ENCODE measurements at places on chromosomes 13 and 19.

DNA sequence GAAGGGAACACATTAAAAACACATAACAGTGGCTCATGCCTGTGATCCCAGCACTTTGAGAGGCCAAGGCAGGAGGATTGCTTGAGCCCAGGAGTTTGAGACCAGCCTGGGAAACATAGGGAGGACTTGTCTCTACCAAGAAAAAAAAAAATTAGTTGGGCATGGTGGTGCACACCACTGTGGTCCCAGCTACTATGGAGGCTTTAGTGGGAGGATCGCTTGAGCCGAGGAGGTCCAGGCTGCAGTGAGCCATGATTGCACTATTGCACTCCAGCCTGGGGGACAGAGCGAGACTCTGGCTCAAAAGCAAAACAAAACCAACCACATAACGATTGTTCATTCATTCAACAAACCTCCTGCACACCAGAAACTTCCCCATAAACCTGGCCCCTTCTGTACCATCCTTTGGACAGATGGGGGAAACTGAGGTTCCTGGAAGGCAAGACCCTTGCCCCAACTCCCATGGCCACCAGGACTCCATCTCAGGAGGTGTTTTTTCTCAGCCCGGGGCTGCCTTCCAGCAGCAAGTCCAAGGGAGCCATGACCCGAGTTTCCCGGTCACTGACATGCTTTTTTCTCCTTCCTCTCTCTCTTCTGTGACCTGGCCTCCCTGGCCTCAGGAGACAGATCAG is 4.3 kb downstream of the FOSB start:
- no peak for DNase-seq

- DNase-seq = no peak
Observed at GRCh38 chr19:16589917-16590316, 17.7 kb upstream of the SLC35E1 start.

GRCh38 chr13:66430269-66430668 is 799.9 kb downstream of the PCDH9 start:
- no peak for DNase-seq

GRCh38 chr13:30052120-30052519 is 201.7 kb upstream of the UBL3 start:
- no peak for DNase-seq

DNA sequence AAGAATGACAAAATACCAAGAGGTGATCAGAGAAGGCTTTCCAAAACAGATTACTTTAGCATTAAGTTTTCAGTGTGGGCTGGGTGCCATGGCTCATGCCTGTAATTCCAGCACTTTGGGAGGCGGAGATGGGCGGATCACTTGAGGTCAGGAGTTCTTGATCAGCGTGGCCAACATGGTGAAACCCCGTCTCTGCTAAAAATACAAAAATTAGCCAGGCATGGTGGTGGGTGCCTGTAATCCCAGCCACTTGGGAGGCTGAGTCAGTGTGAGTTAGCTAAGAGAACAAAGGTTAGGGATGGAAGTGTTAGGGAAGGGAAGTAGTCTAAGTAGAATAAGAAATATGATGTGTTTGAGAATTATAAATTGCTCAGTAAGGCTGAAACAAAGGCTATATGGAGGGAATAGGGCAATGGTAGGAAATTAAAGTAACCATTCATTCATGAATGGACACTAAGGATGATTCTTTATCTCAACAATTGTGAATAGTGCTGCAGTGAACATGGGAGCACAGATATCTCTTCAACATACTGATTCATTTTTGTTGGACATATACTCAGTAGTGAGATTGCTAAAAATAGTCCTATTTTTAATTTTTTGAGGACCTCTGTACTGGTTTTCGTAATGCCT is 3.9 kb upstream of the RCBTB2 start:
- no peak for DNase-seq

GRCh38 chr13:28426381-28426780 is 68.5 kb downstream of the FLT1 start:
- DNase-seq = no peak

- no peak for DNase-seq
Observed at GRCh38 chr13:26340807-26341206, 86.9 kb downstream of the CDK8 start.

DNA sequence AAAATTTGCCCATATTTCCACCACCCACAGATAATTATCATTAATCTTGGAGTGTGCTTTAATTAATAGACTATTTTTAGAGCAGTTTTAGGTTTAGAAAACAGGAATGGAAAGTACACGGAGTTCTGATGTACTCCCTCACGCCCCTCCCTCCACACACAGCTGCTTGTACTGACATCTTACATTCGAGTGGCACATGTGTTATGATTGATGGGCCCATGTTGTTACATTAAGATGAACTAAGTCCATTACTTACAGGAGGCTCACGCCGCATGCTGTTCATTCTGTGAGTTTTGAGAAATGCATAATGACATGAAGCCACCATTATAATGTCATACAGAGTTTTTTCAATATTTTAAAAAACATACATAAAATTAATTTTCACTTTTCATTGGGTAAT is 1.2 kb upstream of the SPATA13 start:
- no peak for DNase-seq

- no peak for DNase-seq
Observed at GRCh38 chr13:99282264-99283231, 24.4 kb upstream of the GPR18 start.

DNA sequence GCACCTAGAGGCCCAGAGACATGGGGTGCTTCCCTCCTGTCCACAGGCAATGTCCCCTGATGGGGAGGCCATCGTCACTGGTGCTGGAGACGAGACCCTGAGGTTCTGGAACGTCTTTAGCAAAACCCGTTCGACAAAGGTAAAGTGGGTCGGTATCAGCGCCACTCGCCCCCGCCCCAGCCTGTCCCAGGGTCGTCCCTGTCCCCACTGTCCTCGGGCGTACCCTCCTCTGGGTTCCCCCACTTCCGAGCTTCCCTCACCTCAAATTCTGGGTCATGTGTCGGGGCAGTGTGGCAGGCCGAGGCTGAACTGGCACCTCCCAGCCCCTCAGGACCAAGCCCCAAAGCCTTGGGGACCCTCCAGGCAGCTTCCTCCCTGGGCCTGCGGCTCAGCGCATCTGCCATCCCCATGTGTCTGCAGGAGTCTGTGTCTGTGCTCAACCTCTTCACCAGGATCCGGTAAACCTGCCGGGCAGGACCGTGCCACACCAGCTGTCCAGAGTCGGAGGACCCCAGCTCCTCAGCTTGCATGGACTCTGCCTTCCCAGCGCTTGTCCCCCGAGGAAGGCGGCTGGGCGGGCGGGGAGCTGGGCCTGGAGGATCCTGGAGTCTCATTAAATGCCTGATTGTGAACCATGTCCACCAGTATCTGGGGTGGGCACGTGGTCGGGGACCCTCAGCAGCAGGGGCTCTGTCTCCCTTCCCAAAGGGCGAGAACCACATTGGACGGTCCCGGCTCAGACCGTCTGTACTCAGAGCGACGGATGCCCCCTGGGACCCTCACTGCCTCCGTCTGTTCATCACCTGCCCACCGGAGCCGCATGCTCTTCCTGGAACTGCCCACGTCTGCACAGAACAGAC is 4.4 kb upstream of the TEKTIP1 start:
- no peak for DNase-seq

- DNase-seq = no peak
Observed at GRCh38 chr19:4578552-4579248, 19.2 kb upstream of the SEMA6B start.

All from fibroblast of skin of left quadriceps (primary cell).